ENCODE measurements at places on chromosomes 2 and 18.

DNA sequence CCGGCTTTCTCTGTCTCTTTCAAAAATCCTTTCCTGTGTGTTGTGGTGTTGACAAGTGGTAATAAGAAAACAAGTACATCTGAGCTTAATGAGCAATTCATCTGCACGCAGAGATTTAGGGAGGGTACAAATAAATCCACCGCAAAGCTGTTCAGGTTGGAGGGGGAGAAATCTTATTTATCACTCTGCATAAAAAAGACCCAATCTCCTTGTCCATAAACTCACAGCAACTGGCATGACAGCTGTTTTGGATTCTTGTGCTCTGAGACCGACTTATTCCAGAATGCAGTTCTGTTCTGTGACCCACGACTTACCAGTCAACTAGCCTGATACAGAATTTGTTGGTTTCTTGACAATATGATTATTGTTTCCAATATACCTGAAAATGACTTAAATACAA is 380.1 kb downstream of the SOX11 start:
- no peak for DNase-seq

GRCh38 chr2:85275984-85276540 is 51.7 kb downstream of the TGOLN2 start:
- DNase-seq: no peak

DNA sequence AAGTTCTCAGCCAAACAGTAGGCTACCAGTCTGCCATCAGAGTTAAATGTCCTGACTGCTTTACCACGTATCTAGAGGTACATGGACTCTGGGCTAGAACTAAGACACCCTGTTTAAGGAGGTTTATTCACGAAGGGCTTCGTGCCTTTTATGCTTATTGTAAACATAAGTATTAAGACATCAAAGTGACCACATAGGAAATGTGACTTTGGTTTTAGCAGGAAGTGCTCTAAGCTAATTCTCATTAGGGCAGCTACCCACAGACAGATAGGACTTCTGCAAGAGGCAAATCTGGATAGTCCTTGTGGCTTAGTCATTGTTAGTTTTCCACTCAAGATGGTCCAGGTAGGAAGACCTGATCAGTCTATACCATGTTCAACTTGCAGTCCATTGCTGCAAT is 233.3 kb upstream of the MGAT5 start:
- no peak for DNase-seq

- DNase-seq: no peak
Observed at GRCh38 chr2:222835823-222836151, 25.0 kb upstream of the ACSL3 start.

DNA sequence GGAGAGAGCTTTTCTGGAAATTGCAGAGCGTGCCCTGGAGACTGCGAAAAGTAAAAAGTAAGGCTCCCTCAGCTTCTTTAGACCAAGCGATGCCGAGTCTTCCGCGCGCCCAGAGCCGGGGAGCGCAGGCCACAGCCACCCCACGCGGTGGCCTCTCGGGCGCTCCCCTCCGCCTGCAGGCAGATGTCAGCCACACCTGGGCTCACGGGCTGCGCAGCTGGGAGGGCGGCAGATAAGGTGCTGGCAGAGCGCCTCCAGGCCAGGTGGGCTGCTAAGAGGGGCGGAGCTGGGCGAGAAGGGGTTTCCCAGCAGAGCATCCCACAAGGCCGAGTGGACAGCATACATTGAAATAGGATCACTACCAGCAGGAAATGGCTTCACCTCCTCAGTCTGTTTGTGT is 81.7 kb downstream of the ARHGEF4 start:
- no peak for DNase-seq

DNA sequence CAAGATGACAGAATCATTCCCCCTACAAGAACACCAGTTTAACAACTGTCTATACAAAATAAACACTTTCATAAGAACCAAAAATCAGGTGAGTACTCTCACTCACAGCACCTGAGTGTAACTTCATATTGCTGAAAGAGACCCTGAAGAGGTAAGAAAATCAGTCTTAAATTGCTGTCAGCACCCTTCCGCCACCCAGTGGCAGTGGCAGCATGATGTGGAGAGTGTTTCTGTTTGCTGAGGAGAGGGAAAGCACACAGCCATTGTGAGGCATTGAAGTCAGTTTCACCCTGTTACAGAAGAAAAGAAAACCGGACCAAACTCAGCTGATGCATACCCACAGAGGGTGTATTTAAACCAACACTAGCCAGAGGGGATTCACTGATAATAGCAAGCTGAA is 1240.8 kb upstream of the CRIM1 start:
- DNase-seq: no peak

- DNase-seq: no peak
Observed at GRCh38 chr2:217657252-217657651, 345.5 kb downstream of the TNS1 start.

DNA sequence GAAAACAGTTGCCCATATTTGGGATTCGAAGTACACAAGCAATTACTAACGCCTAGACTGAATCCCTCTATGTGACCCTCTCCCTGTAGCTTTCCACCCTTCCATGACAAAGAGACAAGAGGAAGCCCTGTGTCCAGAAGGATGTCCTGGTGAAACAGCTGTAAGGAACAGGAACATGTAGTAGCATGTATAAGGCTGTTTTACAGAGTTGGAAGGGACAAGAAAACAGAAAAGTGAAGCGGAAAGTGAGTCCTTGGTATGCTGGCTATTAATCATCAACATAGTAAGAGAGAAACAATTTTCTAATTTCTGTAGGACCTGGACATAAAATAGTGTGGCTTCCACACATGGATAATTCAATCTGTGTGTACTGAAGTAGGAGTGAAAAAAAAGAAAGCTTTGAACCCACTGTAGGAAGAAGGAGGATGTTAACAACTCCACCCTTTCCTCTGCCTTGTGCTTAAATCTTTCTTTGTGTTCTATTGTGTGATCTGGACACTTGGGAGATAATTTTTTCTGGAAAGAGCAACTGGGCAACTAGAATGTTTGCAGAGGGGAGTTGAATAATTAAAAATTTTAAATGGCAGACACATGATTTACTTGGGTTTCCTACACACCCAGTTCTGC is 162.3 kb upstream of the ZSWIM2 start:
- no peak for DNase-seq

DNA sequence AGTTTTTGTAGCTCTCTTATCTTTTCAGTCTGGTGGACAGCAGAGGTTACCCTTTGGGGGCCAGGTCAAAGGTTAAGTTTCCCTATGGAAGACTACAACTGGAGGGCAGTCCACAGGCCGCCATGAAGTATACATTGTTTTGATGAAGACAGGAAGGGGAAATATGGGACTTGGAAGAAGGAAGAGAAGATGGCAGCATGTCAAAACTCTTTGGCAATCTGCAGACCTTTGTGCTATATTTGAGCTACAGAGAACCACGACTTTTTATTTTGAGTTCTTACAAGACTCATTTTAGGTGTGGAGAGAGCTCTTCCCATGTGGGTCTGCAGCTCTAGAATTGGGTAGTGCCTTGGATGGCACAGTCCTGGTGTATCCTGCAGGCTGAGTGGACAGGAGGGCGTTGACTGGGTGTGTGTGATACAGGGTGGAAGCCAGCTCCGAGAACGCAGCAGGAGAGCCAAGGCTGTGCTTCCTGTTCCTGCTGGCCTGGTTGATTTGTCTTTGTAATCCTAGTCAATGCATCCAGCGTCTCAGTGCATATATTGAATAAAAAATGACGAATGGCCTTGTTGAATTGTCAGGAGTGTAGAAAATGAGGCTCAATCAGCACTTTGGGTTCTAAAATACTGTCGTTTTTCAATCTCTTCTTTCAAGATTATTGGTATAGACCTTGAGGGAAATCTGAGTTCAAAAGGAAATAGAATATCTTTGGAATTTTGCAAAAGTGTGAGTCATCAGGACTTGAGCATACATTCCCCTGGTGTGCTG is 11.5 kb downstream of the ITGA6 start:
- DNase-seq: no peak

DNA sequence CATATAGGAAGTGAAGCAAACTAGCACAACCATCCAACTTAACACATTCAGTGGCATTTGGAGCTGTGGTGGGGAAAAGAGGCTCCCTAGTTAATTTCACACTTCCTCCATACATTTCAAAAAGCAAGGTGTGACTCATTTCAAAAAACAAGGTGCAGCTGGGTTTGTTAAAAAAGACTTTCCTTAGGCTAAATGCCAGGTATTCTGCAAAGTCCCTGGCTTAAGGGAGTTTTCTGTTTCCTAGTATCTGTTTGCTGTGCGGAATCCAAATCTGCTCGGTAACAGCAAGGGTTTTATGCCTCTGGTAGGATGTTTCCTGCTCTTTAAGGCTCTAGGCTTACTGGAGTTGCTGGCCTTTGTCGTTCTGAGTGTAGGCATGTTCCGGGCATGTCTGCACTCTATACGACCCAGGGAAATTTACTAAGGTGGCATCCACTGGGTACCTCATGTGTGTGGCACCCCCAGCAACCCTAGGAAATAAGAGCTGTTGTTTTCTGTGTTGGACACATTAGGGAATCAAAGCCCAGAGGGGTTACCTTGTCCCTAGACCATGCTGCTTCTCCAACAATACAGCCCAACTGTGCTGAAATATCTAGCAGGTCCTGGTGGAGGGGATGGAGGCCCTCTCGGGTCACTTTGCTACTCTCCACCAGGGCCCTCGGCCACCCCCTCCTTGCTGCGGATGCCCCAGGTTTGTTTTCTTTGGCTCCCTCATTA is 634 bp upstream of the MSGN1 start:
- no peak for DNase-seq

- no peak for DNase-seq
Observed at GRCh38 chr2:150188800-150189199, 298.7 kb downstream of the RND3 start.
